Right hindlimb (tissue), 1 donor: ENCODE measurements at places on chromosomes 7 and 10.
A peak's percentile ranks its signal among the peaks of the same experiment; 100 is the strongest.

DNA sequence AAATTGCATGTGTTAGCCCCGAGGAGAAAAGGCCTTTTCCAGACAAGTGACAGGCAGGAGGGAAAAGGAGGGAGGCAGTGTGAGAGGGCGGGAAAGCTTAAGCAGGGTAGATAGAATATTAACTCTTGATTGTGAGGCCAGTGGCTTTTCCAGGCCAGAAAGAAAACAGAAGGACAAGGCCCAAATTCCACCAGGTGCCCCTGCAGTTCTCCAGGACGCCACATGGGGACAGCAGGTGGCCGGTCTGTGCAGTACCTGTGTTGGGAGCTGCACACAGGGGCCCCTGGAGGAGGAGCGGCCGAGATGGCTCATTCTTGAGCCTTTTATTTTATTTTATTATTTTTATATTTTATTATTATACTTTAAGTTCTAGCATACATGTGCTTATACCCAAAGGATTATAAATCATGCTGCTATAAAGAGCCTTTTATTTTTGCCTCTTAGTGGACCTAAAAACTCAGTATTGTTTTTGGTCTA, 141.3 kb upstream of the KLF14 start:
- DNase-seq: peak; percentile 39

DNA sequence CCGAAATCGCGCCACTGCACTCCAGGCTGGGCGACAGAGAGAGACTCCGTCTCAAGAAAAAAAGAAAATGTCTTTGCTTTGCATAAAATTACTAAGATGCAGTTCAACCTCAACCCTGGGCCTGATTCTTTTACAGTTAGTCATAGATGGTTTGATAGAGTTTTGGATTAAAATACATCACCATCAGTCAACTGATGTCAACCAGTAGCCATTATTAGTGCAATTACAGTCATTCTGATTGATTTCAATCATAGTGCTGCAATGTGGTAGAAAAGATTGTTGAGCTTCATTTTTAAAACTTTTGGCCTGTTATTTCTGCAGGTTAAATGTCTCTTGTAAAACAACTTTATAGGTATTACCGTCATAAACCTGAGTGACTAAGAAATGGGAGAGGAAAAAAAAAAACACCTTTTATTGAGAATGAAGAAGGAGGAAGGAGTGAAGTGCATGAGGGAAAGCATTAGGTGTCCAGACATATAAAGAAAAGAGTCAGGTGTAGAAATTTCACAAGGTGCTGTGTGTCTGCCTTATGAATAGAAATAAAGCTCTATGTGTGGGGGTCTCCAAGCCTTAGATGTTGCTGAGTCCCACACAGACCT, 150.6 kb downstream of the TRIL start:
- no peak for DNase-seq

- DNase-seq: no peak
These were observed 45.9 kb upstream of the DRGX start for GRCh38 chr10:49441488-49442476.

- no peak for DNase-seq
These were observed 11.1 kb downstream of the KCP start for GRCh38 chr7:128899392-128899791.

- DNase-seq: no peak
These were observed 6.9 kb downstream of the ITPRIP start for GRCh38 chr10:104331208-104331838.

DNA sequence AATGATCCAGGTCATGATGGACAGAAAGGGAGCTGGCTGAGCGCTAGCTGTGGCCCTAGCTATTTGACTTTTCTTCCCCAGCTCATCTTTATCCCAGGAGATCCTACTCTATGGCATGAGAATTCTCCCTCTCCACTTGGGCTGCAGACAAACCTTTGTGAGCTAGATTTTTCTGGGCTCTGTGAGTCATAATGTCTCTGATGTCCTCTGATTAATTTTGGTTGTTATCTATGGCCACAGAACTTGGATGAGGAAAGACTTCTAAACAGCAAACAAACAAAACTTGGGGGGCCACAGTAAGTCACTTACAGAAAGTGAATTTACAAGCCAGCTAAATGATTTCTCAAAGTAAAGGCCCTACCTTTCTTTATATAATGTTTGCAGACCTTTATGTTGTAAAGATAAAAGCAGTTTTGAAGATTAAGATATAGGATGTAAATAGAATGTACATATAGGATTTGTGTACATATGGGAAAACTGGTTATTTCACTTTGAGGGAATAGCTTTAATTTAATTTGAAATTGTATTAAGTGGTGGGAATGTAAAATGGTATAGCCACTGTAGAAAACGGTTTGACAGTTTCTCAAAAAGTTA, 10.4 kb downstream of the ABLIM1 start:
- no peak for DNase-seq

GRCh38 chr7:81715984-81716588, 53.8 kb downstream of the HGF start:
- no peak for DNase-seq

DNA sequence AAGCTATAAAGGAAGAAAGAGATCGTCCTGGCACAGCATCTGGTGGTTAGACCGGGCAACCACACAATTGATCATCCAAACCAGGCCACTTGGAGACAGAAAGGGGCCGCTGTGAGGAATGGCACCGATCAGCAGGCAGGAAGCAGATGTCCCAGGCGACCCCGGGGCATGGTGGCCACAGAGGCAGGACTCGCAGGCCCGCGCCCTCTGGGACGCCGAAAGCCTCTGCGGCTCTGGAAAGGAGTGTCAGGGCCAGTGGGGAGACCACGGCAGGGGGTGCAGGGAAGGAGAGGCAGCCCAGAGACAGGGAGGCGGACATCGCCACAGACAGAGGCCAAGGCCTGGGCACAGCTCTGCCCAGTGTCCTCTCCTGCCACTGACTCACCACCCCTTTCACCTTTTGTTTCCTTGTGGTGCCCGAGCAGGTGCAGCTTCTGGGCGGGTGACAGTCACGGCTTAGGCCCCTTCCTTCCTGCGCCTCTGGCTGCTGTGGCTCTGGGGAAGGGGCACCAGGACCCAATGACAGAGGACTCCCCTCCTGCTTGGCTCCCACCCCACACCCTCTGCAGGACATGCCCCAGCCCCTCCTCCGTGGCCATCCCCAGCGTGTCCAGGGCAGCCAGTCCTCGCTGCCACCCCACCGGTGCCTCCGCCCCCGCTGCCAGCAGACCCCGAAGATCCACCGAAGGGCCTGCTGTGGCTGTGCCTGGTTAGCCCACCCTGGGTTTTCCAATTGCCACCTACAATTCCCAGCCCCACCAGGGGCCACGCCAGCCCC, 10.9 kb downstream of the STK32C start:
- DNase-seq: no peak

DNA sequence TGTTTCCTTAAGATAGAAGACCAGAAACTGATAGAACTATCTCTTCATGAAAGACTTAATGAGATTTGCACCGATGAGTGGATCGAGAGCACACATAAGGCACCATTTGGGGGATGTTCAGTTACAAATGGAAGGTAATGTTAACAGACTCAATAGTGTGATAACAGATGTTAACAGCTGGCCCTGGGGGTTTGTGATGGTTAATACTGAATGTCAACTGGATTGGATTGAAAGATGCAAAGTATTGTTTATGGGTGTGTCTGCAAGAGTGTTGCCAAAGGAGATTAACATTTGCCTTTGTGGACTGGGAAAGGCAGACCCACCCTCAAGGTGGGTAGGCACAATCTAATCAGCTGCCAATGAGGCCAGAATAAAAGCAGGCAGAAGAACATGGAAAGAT, 130.5 kb upstream of the DGKB start:
- DNase-seq: no peak

DNA sequence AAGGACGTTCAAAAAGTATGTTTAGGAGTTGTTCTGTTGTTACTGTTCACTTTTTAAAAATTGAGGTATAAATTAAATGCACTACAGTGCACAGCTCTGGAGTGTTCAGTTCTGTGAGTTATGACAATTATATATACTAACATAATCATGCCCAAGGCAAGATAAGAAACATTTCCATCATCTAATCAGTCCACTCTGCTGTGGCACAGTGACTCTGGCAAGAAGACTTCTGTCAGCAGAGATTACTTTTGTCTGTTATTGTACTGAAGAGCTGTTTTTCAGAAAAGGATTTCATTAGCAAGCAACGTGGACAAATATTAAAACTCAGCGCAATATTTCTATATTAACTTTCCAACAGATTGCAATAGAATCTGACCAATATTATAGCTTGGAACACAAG, 32.0 kb downstream of the ICA1 start:
- no peak for DNase-seq

- no peak for DNase-seq
These were observed 552.1 kb downstream of the TFEC start for GRCh38 chr7:115478426-115478825.

- DNase-seq: no peak
These were observed 128.4 kb downstream of the ELMO1 start for GRCh38 chr7:37320140-37320847.

DNA sequence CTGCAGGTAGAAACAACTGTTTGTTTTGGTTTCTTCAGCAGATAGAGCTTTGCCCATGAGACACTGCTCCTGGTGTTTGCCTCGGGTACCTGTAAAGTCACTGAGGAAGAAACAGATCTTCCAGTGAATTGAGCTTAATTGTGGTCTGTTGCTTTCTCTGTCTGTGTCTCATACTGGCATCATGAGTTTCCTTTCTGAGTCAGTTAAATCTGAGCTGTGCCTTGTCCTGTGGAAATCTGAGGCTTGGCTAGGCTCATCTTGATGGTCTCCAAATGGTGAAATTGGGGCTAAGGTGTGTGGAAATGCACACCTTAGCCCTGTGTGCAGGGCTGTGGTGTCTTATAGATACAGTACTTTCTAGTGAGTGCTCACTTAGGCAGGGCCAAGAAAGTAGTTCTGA, 67.4 kb downstream of the GBF1 start:
- DNase-seq: no peak

- no peak for DNase-seq
These were observed 31.3 kb downstream of the GBX1 start for GRCh38 chr7:151135866-151136843.

GRCh38 chr10:6473901-6474370, 106.1 kb downstream of the PRKCQ start:
- DNase-seq: no peak

DNA sequence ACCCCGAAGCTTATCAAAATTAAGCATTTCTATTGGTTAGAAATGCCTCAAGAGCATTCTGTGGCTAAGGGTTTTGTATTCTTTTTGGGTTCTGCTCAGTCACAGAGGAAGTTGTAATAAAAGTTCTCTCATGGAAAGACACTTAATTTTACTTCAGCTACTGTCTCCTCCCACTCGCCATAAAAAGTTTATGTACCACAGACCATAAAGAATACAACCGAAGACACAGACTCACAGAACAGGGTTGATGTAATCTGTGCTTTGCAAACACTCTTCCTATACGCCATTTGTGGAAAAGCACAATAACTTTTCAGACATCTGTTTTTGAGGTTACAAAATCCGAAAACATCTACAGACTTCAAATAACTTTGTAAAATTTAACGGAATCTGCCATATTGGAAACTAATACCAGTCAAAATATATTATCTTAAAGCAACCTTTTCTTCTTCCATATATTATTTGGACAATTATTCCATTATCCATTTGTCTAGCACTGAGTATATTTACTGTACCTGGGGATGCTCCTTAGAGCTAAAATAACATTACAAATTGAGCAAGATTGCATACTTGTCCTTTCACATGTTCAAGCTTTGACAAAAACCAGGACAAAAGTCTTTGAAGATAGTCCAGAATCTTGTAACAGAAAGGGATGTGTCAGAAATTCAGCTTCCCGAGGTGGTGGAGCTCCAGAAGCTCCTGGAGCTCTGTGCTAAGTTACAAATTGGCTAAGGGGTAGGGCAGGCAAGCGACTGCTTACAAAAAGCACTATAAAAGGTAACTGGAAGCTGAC, 219.0 kb upstream of the MEOX2 start:
- DNase-seq: no peak

GRCh38 chr7:138455609-138456008, 4.5 kb upstream of the TRIM24 start:
- no peak for DNase-seq

GRCh38 chr7:27101171-27101956, 1.1 kb downstream of the HOXA2 start:
- DNase-seq: peak; percentile 52

DNA sequence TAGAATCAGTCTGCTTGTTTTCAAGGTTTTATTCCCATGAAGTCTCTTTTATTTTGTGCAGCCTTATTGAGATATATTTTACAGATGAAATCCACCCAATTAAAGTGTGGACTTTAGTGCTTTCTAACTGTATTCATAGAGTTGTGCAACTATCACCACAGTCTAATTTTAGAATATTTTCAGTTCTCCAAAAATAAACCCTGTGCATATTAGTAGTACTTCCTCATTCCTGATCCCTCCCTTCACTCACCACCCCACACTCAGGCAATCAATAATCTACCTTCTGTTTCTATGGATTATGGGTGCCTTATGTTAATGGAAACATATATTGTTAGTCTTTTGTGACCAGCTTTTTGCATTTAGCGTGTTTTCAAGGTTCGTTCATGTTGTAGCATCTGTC, 185.7 kb upstream of the TMEM72 start:
- no peak for DNase-seq

GRCh38 chr7:39465055-39465929, 100.9 kb upstream of the YAE1 start:
- DNase-seq: peak; percentile 65

- no peak for DNase-seq
These were observed 281.0 kb downstream of the RPS24 start for GRCh38 chr10:78314651-78315050.

GRCh38 chr10:111100198-111100597, 23.4 kb downstream of the ADRA2A start:
- no peak for DNase-seq
